ENCODE measurements at places on chromosomes 2 and 18.

- no peak for DNase-seq
Observed at GRCh38 chr18:55262021-55262560, 302.8 kb upstream of the CCDC68 start.

DNA sequence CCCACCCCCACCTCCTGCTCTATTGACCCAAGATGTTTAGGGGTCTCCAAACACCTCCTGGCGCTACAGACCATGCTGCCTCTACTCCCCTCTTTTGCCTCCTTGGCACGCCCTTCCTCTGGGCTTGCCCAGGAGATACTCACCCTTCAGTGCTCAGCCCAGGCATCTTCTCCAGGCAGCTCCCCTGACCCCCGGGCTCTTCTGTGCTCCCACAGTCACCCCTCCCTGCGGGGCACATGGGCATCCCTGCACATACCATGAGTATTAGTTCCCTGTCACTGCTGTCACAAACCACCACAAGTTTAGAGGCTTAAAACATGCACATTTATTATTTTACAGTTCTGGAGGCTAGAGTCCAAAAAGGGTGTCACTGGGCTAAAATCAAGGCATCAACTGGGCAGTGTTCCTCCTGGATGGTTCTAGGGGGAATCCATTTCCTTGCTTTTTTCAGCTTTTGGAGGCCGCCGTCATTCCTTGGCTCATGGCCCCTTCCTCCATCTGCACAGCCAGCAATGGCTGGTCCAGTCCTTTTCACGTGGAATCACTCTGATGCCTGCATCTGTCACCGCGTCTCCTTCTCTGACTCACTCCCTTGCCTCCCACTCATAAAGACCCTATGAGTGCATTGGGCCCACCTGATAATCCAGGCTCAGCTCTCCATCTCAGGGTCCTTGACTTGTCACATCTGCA, 230.4 kb upstream of the COPS8 start:
- no peak for DNase-seq

- no peak for DNase-seq
Observed at GRCh38 chr2:9021563-9022211, 18.2 kb upstream of the MBOAT2 start.

- DNase-seq, result no peak
Observed at GRCh38 chr18:47953471-47953931, 23.0 kb upstream of the SMAD2 start.

- no peak for DNase-seq
Observed at GRCh38 chr2:887639-888038, 63.0 kb upstream of the SNTG2 start.

GRCh38 chr2:45814488-45814887, 163.0 kb downstream of the PRKCE start:
- DNase-seq, result no peak

DNA sequence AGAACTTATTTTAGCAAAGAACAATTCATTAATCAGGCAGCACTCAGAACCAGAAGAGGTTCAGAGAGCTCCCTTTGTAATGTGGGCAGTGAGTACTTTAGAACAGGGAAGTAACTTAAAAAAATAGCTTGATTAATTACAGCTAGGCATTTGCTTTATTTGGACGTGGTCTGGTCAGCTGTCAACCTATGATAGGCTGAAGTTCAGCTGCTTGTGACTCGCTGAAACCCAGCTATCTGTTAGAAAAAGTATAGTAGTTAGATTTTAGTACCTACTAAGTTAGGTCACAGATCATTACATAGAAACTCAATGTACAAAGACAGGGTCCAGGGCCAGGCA, 40.0 kb downstream of the PKDCC start:
- DNase-seq, result no peak

DNA sequence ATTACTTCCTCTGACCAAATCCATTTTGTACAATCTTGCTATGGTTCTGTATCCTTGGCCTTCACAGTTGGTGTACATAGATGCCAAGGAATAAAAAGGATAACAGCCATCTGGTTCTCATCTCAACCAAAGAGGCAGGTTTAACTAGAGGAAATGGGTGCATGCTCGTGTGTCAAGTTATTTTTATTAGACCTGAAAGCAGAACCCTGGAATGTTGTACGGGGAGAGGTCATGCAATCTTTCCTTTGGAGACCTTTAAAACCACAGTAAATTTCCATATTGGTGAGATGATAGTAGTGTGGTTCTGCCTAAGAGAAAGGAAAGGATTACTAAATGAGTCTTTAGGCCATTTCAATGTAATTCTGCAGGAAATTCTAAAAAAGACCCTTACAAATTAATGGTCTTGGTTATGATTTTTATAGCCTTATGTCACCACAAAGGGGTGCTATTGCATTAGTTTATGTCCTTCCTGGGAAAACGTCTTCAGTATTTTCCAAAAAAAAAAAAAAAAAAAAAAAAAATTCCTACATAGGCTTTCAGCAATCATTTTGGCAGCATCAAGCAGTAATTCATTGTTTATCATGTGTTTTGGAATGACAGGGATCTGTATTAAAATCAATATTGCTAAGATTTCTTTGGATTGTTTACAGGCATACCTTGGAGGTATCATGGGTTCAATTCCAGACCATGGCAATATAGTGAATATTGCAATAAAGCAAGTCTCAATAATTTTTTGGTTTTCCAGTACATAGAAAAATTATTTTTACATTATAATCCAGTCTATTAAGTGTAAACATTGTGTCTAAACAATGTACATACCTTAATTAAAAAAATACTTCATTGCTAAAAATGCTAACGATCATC, 270.8 kb downstream of the NYAP2 start:
- no peak for DNase-seq

All from activated T-cell treated with anti-CD3 and anti-CD28 coated beads for 1 hour (primary cell).